ENCODE measurements at places on chromosomes 16 and 17.

DNA sequence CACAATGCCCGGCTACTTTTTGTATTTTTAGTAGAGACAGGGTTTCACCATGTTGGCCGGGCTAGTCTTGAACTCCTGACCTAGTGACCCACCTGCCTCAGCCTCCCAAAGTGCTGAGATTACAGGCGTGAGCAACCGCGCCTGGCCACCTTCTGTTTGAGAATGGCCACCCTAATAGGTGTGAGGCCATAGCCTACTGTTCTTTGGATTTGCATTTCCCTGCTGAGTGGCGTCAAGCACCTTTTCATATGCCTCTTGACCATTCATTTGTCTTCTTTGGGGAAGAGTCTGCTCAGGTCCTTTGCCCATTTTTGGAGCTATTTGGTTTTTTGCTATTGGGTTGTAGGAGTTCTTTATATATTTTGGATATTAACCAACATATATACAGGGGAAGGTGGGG, 276.7 kb downstream of the PARN start:
- no peak for DNase-seq

DNA sequence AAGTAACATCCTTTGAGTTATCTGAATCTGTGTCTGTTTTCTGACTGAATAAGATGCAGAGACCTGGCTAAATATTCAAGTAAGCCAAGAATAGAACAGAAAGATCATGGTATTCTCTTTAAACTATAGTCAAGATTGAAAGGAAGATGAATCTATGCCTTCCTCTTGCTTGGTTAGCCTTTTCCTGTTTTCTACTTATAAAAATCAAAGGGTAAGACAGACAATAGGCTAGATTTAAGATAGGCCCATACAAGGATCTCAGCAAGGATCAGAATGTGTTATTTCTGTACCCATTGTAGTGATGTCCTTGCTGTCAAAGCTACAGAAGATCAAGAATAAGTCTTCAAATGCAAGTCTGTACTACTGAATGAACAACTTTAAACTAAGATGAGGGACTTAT, 7.0 kb upstream of the CDR2 start:
- no peak for DNase-seq

GRCh38 chr17:44005527-44006271, 1.3 kb downstream of the NAGS start:
- DNase-seq, result no peak

- peak; percentile 47 for DNase-seq
Observed at GRCh38 chr16:66901626-66902025, 17.1 kb downstream of the CDH16 start.

GRCh38 chr17:82961366-82962162, 117.8 kb upstream of the METRNL start:
- DNase-seq, result no peak

GRCh38 chr16:28000314-28001169, 63.0 kb downstream of the GSG1L start:
- DNase-seq, result no peak

DNA sequence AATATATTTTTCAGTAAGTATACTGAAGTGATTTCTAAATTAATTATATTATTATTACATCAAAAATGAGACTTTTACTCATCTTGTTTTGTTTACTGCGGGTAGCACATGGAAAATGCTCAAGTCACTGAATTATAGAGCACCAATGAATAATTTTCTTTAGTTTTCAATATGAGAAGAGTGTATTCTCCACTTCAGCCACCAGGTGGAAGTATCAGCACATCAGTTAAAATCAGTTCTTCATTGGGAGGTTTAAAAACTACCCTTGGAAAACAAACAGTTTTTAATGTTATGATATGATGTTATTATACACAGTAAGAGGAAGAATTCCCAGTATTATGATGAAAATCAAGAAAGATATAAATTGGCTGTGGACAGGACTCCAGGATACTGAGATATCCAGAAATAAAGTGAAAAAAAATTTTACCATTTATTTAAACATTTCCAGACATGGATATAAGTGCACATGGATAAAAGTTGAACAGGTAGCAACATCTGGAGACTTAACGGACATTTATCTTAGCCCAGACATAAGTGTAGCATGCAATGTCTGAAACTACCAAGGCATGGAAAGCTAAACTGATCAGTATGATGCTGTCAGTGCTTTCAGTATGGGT, 467.3 kb downstream of the KCNJ2 start:
- DNase-seq, result no peak

GRCh38 chr16:21167360-21167759, 8.9 kb downstream of the LDAF1 start:
- no peak for DNase-seq

- DNase-seq, result no peak
Observed at GRCh38 chr17:41678907-41679739, 9.6 kb upstream of the EIF1 start.

DNA sequence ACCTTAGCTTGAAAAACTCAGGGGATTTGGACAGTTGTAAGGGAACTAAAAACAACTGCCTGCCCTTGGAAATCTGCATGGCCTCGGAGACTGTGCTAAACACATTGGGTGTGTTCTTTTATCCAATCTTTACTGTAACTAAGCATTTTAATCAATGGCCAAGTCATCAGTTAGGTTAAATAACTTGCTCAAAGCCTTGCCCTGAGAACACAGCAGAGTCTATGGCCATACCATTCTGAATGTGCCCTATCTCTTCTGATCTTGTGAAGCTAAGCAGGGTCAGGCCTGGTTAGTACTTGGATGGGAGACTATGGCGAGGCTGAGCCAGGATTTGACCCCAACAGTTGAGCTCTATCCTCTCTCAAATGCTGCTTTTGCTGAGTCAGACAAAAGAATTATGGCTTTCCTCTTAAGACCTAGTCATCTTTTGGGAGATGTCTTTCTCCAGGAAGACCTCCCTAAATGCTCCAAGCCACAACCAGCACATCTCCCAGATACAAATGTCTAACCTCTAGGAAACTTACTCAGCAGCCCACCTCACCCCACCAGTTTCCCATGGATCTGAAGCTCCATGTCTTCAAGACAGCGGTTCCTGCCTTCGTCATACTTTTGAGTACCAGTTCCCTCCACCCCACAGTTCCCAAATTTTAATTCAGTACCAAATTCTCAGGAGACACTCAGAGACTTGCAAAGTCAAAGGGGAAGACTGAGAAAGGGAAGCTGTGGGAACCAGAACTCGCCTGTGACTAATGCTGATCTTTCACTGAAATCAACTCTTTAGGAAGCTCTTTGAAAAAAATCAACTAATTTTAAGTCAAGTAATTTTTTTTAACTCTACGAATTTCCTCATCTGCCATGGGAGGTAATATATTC, 336.1 kb downstream of the MAF start:
- no peak for DNase-seq

- no peak for DNase-seq
Observed at GRCh38 chr17:59863616-59864015, 29.1 kb downstream of the TUBD1 start.

- DNase-seq, result peak; percentile 39
Observed at GRCh38 chr17:75827308-75828075, 16.7 kb downstream of the UNC13D start.

- no peak for DNase-seq
Observed at GRCh38 chr16:73054813-73055482, 7.0 kb upstream of the ZFHX3 start.

DNA sequence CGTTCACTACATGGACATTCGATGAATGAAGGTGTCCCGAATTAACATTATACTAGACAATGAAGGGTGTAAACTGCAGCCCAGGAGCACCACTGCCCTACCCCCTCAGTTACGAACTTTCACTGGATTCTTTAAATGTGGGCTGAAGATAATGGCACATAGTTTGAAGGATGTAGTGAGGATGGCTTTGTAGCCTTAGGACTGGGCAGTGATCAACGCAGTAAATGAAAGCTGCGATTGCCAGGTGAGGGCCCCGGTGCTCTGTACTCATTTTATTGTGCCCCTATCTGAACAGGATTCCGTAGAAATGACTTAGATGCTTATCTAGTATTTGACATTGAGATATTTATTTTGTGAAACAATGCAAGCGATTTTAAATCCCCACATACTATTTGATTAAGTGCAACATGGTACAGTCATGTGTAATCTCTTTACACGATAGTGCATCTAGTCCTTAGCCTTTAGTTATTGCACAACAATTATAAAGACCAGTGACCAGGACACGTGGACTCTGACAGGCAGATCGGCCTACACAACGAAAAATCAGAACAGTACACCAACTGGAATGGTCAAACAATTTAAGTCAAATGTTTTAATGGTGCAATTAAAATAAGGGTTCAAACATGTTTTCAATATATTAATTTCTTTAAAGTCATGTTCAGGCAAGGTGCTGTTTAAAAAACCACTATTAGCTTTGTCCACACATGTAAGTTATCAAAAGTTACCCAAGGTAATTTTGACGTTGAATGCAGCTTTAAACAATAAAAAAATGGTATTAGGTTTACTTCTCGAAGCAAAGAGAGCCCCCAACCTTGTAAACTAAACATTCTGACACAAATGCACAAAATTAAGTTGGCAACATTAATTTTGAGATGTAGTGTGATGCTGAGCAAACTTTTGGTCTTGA, 17.4 kb upstream of the ERN1 start:
- no peak for DNase-seq

GRCh38 chr16:75351183-75351582, 82.1 kb downstream of the CFDP1 start:
- DNase-seq, result no peak

GRCh38 chr17:8162233-8162996, at the start of gene VAMP2:
TSS of gene VAMP2 (minus strand) at chr17:8162948. CDS start at chr17:8162879, 69 bp downstream.
- DNase-seq, result no peak

DNA sequence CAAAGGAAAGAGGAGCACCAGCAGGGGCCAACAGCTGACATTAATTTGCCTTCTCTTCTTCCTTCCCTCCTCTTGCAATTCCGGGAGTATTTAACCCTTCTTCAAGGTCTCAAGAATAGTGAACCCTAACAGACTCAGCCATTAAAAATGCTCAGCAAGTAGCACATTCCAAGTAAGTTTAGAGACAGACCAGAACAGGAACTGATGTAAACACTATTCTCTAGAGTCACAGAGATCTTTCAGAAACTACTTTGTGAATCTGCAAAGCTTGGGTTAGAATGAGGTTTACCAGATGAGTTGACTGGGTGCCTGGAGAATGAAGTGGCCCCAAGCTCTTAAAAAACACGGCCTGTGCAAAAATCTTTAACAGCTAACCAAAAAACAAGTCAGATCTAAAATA, 50.9 kb downstream of the TEX2 start:
- no peak for DNase-seq

DNA sequence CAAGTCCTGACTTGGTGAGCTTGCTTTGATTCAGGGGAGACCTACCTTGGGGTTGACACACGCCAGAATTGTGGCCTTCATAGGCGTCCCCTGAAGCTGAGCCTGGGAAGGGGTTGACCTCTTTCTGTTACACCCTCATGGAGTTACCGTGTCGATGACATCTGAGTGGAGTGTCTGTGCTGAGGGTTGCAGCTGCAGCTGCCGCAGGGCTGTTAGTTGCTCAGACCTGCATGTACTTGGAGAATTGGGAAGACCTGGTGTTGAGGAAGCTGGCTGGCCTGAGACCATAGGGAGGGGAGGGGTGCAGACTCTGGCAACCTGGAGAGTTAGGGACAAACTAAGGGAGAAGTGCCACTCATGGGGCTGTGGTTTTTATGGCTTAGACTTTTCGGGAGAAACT, 9.6 kb downstream of the GSE1 start:
- DNase-seq, result no peak

- no peak for DNase-seq
Observed at GRCh38 chr17:6894206-6894528, 62.6 kb upstream of the TEKT1 start.

DNA sequence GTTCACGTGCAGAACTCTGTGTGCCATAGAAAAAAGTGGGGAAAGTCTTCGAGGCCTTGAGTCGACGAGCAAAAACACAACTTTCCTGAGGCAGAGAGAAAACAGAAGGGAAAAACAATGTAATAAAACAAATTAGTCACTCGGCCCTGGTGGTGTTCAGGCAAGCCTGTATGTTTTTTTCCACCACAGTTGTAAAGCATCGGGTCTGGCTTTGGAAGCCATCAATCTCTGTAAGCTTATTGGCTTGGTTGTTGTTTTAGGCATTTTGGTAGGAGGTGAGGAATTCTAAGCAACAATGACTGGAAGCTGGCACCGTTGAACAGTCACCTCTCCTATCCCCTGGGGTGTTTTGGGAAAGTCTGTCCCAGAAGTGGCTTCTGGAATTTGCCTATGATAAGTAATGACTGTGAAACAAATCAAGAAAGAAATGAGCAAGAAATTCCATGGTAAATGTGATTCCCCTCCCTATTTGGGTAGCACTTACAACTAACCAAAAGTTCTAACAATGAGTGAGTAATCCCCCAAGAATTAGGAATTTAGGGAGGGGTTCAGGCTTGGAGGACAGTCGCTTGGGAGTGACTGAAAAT, 2.8 kb downstream of the CDH13 start:
- no peak for DNase-seq

DNA sequence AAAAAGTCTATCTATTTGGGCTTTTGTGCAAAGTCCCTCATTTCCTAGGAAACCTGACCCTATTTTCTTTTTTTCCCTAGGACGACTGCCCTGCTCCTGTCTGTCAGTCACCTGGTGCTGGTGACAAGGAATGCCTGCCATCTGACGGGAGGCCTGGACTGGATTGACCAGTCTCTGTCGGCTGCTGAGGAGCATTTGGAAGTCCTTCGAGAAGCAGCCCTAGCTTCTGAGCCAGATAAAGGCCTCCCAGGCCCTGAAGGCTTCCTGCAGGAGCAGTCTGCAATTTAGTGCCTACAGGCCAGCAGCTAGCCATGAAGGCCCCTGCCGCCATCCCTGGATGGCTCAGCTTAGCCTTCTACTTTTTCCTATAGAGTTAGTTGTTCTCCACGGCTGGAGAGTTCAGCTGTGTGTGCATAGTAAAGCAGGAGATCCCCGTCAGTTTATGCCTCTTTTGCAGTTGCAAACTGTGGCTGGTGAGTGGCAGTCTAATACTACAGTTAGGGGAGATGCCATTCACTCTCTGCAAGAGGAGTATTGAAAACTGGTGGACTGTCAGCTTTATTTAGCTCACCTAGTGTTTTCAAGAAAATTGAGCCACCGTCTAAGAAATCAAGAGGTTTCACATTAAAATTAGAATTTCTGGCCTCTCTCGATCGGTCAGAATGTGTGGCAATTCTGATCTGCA, 12.9 kb downstream of the TMEM98 start:
- no peak for DNase-seq

GRCh38 chr16:31010585-31011325, at the start of gene STX1B:
TSS of gene STX1B (minus strand) at chr16:31010638. CDS start at chr16:31010396, 242 bp downstream.
- DNase-seq, result peak; percentile 18

DNA sequence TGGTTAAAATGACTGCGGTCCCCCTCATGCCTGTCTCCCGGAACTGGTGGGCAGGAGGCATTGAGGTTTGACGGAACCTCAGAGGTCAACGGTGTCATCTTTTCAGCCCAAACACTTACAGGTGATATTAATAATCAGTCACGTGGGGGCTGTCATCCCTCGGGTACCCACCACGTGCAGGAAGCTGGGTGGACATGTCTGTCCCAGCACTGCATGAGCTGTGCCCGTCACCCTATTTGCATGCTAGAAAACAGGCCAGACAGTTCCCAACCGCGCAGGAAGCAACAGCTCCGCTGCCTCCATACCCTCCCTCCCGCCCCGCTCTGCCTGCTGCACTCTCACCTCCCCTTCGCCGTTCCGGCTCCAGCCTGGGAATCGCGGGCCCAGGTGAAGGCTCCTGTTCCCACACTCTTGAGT, 1.4 kb downstream of the SYNGR3 start:
- DNase-seq, result no peak

GRCh38 chr16:50818380-50818779, 76.5 kb downstream of the CYLD start:
- no peak for DNase-seq

GRCh38 chr16:30901201-30902028, 5.0 kb downstream of the CTF1 start:
- no peak for DNase-seq

GRCh38 chr16:8943966-8944759, 19.5 kb downstream of the USP7 start:
- DNase-seq, result no peak

GRCh38 chr17:82638183-82638773, 10.0 kb downstream of the WDR45B start:
- no peak for DNase-seq
